AG10803 (cell line): ENCODE measurements at places on chromosomes 1 and 21.

DNA sequence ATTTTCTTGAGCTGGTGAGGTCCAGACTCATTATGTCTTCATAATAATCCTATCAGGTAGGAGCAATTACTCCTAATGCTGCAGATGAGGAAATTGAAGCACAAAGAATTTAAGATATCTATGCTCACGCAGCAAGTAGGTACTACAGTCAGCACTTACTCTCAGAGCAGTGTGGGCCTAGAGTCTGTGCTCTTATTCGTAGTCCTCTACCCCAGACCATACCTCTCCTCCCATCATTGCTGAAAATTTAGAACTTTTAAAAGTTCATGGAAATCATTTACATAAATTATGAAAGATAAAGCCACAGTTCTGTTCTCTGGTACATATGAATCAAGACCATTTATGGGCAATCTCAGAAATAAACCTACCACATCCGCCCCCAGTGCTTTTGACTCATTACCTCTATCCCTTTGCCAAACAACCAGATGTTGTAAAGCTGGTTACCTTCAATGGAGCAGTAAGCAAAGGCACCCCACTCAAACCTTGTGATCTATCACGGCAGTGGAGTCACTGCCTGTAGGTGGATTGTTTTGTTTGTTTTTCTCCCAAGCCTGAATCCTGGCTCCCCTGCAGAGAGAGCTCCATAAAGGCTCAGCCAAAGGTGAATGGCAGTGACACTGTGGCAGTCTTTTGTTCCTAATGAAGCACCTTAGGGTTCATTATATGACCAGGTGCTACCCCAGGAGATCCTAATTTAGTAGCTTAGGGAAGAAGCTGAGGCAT is 20.9 kb upstream of the MAN1A2 start:
- DNase-seq: peak; percentile 11

DNA sequence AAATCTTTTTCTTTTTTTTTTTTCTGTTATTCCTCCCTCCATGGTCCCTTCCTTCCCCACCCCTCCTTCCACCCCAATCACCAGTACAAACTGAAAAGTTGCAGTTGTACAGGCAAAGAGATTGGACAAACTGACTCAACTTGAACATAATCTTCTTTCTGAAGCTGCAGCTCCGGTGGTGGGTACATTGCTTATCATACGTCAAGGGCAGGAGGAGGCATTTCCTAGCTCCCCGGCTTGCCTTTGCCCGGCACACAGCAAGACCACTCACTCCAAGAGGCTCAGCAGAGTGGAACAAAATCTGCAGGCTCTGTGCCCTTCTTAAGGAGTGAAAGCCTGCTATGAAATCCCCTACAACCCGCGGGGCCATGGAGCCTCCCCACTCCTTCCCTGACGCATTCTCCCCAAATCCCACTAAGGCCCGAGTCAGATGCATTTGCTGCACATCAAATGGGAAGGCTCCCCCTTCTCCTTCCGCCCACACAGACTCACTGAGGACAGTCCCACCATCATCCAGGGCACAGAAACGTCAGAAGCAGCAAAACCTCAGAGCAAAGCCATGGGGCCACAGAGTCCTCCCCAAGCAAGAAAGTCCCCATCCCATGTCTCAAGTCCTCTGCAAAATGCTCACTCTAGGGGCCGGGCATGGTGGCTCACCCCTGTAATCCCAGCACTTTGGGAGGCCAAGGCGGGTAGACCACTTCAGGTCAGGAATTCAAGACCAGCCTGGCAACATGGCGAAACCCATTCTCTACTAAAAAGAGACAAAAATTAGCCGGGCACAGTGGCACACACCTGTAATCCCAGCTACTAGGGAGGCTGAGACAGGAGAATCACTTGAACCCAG is 45.9 kb downstream of the SYF2 start:
- no peak for DNase-seq

GRCh38 chr1:57325117-57325516 is 98.7 kb downstream of the DAB1 start:
- no peak for DNase-seq

DNA sequence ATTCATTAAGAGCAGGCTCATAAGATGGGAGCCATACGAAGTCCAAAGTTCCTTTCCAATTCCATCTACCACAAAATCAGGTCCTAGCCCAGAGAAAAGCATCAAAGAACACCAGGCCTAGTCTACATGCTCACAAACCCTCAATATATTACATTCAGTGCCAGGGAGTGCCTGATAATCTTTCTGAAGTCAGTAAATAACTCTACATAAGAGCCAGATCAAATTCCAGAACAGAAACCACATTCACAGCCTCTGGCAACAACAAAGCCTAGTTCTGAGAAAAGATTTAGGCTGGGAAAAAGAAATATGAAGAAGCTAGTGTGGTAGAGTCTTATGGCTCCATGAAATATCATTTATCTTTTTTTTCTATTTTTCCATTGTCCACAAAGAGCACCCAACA is 40.5 kb upstream of the RBBP5 start:
- peak; percentile 51 for DNase-seq

DNA sequence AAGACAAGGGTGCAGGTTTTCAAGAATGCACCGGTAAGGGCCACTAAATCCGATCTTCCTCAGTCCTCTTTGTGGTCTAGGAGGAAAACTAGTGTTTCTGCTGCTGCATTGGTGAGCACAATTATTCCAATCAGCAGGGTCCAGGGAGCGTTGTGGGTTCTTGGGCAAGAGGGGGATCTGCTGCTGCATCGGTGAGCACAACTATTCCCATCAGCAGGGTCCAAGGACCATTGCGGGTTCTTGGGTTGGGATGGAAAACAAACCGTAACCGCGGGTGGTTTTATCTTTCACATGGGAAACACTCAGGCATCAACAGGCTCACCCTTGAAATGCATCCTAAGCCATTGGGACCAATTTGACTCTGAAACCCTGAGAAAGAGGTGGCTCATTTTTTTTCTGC is 7.0 kb upstream of the PCP4L1 start:
- DNase-seq: no peak

GRCh38 chr1:75690547-75690946 is 34.0 kb upstream of the ACADM start:
- DNase-seq: no peak
